ENCODE measurements at places on chromosomes 1 and 21. TPM values are rescaled to one million over a fixed set of nuclear protein-coding genes. Genes with fewer than 3 reads are reported as not detected.

ACAP3 gene
- total RNA-seq, result 74.0 TPM

ADCY10 gene
- total RNA-seq, result 0.25 TPM

FMN2 gene
- 64.4 TPM for total RNA-seq

NUP133 gene
- 52.9 TPM for total RNA-seq

SELL gene
- 0.49 TPM for total RNA-seq

FAM72D gene
- 0.49 TPM for total RNA-seq

NECTIN4 gene
- total RNA-seq, result not detected

RALGPS2 gene
- total RNA-seq, result 48.2 TPM

MASP2 gene
- total RNA-seq, result not detected

HSPA6 gene
- total RNA-seq, result 3.4 TPM

SLC35D1 gene
- 9.3 TPM for total RNA-seq

OR14K1 gene
- not detected for total RNA-seq

All from temporal lobe (tissue), 4 donors.